ENCODE measurements at places on chromosomes 5 and 9.

DNA sequence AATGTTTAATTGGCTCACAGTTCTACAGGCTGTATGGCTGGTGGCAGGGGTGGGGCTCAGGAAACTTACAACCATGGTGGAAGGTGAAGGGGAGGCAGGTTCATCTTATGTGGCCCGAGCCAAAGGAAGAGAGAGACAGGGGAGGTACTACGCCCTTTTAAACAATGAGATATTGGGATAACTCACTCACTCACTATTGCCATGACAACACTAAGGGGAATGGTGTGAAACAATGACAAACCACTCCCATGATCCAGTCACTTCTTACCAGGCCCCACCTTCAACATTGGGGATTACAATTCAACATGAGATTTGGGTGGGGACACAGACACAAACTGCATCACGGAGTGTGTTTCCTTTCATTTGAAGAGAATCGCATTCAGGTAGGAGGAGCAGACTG, 220.9 kb downstream of the GADD45G start:
- no peak for DNase-seq

DNA sequence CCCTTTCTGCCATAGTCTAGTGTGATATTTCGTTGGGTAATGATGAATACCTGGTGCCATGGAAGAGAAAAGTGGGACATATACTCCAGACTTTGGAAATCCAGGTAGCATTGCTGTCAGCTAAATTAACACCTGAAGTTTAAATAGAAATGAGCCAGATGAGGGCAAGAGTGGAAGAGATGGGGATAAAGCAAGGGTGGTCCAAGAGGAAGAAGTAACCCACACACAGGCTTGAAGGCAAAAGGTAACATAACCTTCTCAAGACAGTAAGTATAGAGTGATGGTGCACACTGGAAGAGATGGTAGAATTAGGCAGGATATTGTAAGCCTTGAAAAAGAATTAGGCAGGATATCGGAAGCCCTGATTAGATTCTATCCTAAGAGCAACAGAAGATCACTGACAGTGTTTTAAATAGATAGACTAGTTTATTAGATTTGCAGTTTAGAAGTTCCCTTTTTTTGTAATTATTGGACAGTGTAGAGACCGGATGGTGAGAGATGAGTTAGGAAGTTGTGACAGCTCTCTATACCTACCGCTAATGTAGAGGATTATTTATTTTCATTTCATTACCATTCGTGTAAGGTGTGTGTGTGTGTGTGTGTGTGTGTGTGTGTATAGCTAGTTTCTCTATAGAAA, 16.8 kb downstream of the ANXA1 start:
- no peak for DNase-seq

GRCh38 chr9:34203992-34204635, 25.3 kb downstream of the UBAP1 start:
- no peak for DNase-seq

DNA sequence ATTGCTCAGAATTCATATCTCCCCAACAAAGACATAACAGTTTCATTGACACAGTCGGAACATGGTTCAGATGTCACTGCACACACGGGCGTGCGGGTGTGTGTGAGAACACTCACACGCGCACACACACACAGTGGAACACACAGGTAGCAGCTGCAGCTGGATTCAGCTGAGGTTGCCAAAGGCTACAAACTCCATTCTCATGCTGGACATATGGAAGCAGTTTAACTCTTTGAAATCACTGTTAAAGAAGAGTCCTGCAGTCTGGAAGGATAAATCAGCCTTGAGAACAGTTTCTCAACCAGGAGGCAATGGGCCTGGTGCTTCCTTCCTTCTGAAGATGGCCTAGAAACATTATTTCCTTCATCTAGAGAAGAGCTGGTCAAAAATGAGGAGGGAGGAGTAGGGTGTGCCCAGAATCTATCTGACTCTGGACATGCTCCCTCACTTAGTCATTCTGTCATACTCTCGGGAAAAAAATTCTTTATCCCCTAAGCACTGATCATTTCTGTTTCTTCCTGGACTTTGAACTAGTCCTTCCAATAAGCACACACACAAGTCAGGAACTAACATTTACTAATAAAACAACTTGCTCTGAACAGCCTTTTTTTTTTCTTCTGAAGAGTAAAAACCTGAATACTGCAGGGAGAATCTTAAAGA, 160.6 kb downstream of the ZDHHC21 start:
- no peak for DNase-seq

DNA sequence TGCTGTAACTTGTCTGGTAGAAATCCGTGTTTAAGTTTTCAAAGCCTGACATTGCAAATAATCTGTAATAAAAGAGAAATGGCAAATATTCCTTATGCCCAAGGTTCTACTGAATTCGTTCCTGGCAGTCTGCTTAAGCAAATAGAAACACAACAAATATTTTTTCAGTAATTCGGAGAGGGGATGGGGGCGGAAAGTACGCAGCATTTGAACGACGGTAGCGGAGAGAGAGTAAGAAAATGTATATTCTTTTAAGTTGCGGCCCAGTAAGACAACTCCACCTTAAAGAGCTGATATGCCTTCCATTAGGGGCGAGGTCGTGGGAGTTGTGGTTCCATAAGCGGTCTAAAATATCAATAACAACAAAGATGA, 569 bp downstream of the YIPF5 start:
- DNase-seq = no peak

DNA sequence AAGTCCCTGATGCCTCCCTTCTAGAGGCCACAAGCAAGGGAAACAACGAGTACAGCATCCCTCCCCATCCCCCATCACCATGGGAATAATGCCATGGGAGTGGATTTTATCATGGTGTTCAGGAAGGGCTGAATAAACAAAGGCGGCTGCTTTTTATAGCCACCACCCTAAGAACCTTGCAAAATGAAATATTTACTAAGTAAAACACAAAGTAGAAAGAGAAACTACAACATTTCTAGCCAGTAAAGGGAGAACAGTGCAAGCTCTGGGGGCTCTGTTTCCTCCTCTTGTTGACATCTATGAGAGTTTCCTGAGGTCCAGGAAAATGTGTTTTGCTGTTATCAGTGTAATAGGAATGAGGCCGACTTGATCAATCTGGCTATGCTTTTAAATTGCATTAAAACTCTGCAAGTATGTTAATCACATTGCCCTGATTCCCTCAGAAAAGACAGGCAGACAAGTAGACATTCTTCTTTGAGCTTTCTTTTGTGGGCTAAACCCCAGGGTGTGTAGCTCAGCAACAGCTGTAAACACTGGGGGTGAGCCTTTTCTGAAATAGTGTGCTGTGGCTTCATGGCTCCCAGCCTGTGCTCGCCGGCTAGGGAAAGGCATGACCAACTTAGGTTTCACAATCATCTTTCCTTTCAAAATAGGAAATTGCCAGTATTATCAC, 31.1 kb downstream of the SV2C start:
- DNase-seq = no peak

DNA sequence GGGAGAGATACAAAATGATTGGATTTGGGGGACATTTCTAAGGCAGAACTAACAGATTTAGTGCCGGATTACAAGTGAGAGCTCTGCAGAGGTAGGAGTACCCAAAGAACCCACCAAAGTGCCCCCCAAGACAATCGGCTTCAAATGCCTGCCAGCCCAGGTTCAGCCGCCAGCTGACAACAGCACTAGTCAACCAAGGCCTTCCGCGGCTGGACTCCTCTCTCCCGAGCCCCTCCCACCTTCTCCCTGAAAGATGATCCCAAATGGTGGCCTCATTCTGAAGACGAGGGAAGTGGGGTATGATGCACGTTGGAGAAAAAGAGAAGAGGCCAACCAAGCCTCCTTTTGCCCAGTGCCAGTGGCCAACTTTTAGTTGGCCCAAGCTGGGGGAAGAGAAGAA, 210.4 kb upstream of the SLC30A5 start:
- no peak for DNase-seq

DNA sequence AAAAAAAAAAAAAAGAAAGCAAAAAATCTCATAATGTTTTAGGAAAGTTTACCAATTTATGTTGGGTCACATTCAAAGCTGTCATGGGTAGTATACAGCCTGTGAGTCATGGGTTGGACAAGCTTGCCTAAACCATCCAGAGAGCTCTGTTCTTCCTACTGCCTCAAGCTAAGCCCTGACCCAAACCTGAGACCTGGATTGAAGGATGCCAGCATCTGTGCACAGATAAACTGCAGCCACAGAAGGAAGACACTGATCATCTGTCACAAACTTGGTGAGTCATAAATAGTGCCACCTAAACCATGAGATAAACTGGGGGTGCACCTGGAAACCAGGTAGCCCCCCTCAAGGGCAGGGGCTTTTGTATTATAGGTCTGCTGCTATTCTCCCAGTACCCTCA, 31.0 kb downstream of the CSF2 start:
- no peak for DNase-seq

DNA sequence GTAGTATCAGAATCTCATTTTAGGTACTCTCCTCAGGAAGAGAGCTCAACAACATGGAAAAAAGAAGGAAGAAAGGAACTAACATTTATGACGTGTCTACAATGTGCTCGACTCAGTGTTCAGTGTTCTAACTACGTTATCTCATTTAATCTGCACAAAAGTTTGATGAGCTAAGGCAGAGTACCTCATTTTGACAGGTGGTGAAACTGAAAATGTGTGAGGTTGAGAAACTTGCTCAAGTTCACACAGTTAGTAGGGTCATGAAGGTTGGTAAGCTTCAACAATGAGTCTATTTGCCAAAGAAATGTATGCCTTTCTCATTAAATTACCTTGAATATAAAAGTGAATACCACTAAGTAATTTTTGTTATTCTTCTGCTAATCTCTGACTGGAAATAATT, 165.1 kb downstream of the CAAP1 start:
- no peak for DNase-seq

DNA sequence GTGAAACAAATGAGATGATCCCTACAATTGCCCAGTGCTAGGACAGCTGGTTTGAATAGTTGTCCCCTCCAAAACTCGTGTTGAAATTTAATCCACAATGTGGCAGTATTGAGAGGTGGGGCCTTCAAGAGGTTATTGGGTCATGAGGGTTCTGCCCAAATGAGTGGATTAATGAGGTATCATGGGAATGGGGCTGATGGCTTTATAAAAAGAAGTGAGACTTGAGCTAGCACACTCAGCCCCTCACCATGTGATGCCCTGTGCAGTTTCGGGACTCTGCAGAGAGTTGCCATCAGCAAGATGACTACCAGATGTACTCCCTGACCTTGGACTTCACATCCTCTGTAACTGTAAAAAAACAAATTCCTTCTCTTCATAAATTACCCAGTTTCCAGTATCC, 33.1 kb downstream of the RANBP6 start:
- no peak for DNase-seq

GRCh38 chr9:114065304-114065703, 12.8 kb downstream of the AMBP start:
- no peak for DNase-seq

- no peak for DNase-seq
These were observed 111.3 kb upstream of the GNA14 start for GRCh38 chr9:77759391-77759790.

- no peak for DNase-seq
These were observed 3.6 kb upstream of the ENG start for GRCh38 chr9:127858041-127858512.

DNA sequence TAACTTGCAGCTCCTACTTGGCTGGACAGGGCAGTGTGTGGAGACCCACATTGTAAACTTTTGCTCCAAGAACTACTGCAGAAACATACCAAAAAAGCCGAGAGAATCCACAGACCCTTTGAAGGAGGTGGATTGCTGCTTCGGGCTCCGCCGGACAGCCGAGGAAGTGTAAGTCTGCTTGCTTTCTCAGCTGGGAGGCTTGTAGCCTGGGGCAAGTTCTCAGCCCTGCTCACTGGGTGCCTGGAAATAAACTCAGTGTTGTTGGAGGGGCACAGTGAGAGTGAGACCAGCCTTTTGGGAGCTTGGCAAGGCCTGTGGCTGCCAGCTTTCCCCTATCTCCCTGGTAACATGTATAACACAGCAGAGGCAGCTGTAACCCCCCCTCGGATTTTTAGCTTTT, 215.6 kb downstream of the SYK start:
- no peak for DNase-seq

DNA sequence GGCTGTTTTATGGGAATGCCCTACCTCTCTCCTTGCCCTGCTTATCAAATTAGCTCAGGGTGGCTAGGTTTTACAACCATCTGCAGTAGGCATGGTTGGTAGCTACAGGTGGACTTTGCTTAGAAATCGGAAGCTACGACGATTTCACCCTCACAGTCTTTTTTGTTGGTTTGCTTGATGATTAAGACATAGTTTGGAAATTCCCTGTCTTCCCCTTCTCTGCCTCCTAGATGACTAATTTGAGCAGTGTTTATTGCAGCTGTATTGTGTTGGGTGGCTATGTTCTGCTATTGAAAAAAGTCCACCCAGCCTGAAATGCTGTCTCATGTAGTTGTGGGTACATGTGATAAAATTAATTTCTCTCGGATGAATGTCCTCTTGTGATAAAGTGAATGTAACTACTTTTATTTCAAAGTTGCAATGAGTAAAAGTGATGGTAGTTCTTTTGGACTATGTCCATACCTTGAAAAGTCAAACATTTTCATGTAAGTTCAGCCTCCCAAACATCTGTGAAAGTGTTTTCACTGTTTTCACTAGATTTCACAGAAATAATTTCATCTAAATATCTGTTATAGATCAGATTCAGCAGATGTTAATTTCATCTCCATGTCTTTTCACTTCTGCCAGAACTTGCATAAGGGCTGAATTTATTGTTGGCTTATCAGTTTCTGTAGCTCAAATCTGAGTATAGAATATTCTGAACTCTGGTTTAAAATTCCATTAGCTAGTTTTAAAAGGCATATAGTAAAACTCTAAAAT, 37.3 kb upstream of the FYB1 start:
- DNase-seq = no peak

GRCh38 chr9:107809871-107810460, 320.4 kb upstream of the KLF4 start:
- DNase-seq = no peak

- no peak for DNase-seq
These were observed 54.2 kb downstream of the GRIA1 start for GRCh38 chr5:153544706-153545105.

DNA sequence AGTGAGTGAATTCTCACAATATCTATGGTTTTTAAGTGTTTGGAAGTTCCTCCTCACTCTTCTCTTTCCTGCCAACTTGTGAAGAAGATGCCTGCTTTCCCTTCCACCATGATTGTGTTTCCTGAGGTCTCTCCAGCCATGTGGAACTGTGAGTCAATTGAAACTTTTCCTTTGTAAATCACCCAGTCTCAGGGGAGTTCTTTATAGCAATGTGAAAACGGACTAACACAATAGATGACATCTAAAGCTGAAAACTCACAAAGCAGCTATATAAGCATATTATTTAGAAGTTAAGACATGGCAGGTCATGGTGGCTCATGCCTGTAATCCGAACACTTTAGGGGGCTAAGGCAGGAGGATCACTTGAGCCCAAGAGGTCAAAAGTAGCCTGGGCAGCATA, 130.2 kb downstream of the ARRDC3 start:
- no peak for DNase-seq

- DNase-seq = no peak
These were observed 157.3 kb upstream of the EPB41L4A start for GRCh38 chr5:112576298-112576925.

- DNase-seq = no peak
These were observed 22.2 kb downstream of the TNFSF8 start for GRCh38 chr9:114908104-114908622.

All from stimulated activated CD8-positive, alpha-beta memory T cell treated with anti-CD3 and anti-CD28 coated beads, Interleukin-12 subunit alpha, Interleukin-12 subunit beta, amount 100 ng/mL, for 4 hours (primary cell).